ENCODE measurements at places on chromosomes 13 and 19. TPM values are rescaled to one million over a fixed set of nuclear protein-coding genes. Genes with fewer than 3 reads are reported as not detected.

DNA sequence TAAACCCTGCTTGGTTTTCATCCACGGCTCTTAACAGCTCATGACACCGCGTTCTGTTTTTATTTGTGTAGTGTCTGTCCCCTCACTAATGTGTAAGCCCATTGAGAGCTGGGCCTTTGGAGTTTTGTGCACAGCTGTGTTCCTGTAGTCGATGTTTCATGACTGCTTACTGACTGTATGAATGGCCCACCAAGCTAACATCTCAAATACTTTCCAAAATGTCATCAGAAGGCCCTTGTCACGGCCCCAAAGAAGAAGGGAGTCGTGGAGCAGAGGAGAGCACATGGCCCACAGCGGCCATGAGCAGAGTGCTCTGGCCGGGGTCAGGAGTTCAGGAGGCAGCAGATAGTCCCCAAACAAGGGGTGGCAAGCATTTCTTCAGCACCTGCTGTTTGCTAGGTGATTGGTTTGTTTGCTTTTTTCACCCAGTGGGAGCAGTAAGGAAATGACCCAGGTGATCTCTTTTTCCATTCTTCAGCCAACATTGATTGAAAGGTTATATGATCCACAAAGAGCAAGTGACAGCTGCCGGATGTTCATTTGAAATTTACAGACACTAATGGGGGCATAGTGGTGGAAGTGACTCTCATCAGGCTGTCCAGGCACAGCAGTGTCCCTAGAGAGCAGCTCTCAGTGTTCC is 315.2 kb downstream of the ATP8A2 start:
- peak; percentile 46 for DNase-seq

- no peak for DNase-seq
Measured at GRCh38 chr13:50586414-50587083, 256.9 kb downstream of the DLEU7 start.

GRCh38 chr19:30395283-30395682 is 23.1 kb downstream of the ZNF536 start:
- DNase-seq, result peak; percentile 48

GRCh38 chr13:106367361-106367971 is 168.0 kb downstream of the EFNB2 start:
- DNase-seq, result no peak

GRCh38 chr19:45526971-45527370 is 19.7 kb downstream of the VASP start:
- DNase-seq, result no peak

Gene NCR1
- total RNA-seq, result not detected

Gene ZNF98
- not detected for total RNA-seq

DNA sequence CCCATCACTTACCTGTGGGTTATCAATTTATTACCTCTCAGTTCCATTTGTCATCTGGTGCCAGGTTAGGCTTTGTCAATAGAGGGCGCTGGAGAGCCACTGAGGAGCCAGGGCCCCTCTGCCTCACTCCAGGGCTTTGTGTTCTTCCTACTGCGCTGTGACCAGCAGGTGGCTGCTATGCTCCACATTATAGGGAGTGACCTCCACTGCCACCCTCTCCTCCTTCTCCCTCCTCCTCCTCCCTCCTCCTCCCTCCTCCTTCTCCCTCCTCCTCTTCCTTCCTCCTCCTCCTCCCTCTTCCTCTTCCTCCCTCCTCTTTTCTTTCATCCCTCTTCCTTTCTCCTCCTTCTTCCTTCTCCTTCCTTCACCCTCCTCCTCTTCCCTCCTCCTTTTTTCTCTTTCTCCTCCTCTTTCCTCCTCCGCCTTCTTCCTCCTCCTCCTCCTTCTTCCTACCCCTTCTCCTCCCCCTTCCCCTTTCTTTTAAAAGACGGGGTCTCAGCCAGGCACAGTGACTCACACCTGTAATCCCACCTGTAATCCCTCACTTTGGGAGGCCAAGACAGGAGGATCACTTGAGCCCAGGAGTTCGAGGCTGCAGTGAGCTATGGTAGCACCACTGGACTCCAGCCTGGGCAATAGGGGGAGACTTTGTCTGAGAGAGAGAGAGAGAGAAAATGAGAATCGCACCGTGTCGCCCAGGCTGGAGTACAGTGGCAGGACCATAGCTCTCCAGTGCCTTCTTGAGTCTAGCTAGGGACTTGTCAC is 10.3 kb upstream of the ZBTB32 start:
- peak; percentile 94 for DNase-seq
